Right hindlimb (tissue), 1 donor: ENCODE measurements at places on chromosomes 5 and 9.

DNA sequence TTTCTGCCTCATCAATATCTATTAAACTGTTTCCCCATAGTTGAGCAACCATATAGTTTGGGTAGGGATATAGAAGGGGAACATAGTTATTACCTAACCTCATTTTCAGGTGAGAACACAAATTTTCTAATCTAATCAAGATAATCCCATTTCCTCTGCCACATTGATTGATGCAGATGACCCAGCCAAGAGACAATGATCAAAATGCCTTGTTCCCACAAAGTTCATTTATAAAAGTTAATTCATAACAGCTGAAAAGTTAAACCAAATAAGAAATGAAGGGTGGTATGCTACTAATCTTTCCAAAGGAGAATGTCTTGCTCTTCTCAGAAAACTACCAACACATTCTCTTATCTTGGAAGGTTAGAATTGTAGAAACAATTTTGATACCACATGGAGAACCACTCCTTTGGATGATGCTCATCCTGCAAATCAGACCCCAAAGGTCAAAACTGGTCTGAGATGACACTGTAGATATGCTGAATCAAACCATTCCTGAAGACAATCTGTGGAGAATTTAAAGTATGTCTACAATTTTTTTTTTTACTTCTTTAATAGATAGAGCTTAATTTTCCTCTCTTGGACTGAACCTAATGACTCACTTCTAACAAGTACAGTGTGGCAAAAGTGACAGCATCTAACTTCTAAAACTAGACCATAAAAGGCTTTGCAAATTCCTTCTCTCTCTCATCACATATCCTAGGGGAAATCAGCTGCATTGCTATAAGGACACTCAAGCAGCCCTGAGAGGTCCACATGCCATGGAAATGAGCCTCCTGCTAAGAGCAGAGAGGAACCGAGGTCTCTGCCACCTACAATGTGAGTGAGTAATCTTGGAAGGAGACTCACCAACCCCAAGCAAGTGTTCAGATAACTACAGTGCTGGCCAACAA lies 586.7 kb upstream of the TUSC1 start:
- no peak for DNase-seq

GRCh38 chr9:114351932-114352331 lies 22.3 kb downstream of the ORM2 start:
- no peak for DNase-seq

- no peak for DNase-seq
These were observed 38.3 kb downstream of the DNAJB5 start for GRCh38 chr9:35027860-35028259.

GRCh38 chr9:21813575-21814473 lies 11.4 kb downstream of the MTAP start:
- peak; percentile 34 for DNase-seq

DNA sequence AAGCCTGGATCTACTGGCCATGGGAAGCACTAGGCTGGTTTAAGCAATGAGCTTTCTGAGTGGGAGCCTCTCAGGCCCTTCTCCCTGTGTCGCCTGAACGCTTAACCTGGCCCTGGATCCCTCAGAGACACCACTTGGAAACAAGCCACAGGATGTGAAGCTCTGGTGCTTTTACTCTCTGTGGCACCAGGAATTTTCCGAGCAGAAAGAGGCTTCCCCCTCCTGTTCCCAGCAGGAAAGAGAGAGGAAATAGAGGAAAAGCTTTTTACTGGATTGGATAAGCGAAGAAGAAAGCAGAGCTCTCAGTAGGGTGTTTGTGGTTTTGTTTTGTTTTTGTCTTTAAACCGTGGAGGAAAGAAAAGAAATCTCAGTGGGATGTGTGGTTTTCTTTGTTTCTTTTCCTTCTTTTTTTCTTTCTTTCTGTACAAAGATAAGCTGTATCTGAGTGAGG lies 34.5 kb downstream of the COL15A1 start:
- no peak for DNase-seq

GRCh38 chr5:127758766-127759283 lies 55.6 kb downstream of the CCDC192 start:
- DNase-seq: no peak

DNA sequence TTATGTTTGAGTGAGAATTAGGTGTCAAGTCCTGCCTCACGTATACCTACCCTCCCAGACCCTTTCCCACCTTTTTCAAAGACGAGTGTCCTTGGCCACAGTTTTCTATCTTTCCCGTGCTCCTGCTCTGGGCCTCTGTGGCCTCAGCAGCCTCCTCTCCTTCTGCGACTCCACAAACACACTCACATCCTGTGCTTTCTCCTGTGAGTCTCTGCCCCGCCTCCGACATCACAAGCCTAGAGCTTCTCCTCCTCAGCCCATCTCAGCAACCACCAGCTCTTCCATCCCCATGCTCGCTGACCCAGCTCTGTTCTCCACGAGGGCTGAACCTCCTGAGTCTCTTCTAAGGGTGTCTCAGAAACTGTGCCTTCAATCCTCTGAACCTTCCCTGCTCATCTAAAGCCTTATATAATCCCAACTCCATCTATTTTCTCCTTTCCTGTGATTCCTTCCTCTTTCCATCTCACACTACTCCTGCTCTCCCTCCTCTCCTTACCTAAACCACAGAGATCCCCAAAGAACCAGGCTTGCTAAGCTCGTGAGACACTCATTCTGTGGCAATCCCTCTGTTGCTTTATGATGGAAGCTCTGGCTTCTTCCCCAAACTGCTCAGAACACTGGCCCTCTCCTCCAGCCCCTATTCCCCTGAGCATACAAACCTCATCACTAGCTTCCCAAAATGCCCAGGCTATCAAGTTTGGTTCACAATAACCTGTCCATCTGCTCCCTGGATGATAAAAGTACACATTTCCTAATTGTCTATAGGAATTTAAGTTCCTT lies 55.2 kb downstream of the RASEF start:
- no peak for DNase-seq

DNA sequence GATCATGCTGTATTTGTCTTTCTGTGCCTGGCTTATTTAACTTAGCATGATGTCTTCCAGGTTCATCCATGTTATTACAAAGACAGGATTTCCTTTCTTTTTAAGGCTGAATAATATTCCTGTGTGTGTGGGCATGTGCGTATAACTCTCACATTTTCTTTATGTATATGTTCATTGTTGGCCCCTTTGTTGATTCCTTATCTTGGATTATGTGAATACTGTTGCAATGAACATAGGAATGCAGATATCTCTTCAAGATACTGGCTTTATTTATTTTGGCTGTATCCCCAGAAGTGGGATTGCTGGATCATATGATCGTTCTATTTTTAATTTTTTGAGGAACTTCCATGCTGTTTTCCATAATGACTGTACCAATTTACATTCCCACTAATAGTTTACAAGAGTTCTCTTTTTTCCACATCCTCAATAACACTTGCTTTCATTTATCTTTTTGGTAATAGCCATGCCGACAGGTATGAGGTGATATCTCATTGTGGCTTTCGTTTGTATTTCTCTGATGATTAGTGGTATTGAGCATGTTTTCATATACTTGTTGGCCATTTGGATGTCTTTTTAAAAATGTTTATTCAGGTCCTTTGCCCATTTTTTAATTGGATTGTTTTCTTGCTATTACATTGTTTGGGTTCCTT lies 38.0 kb downstream of the CREBRF start:
- DNase-seq: no peak

- DNase-seq: no peak
These were observed 6.5 kb upstream of the SYK start for GRCh38 chr9:90795084-90795483.

- DNase-seq: no peak
These were observed 71.5 kb upstream of the PALM2AKAP2 start for GRCh38 chr9:109708451-109708945.

DNA sequence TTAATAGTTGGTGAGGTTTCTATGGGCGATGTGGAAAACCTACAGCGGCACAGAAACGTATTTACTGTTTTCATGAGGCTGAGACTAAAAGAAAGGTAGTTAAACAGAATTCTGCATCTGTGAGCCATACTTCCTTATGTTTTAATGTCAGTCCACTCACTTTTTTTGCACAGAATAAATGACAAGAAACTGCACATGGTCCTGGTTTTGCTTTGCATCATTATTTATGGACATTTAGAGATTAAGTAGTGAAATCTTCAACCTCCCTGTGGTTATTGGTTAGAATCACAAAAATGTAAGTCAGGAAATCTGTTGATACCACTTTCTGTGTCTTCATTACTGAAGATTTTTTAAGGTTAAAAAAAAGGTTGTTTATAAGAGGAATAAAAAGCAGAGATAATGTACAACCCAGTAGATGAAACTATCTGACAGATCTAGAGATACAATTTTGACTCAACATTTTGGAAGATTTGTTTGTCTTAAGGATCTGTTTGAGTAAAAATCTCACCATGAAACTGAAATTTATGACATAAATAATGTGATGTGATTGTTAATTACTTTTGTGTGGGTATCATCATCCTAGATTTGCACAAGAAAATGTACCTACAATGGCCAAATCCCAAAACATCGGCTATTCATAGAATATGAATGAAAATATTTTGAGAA lies 2.4 kb downstream of the PRR16 start:
- no peak for DNase-seq

DNA sequence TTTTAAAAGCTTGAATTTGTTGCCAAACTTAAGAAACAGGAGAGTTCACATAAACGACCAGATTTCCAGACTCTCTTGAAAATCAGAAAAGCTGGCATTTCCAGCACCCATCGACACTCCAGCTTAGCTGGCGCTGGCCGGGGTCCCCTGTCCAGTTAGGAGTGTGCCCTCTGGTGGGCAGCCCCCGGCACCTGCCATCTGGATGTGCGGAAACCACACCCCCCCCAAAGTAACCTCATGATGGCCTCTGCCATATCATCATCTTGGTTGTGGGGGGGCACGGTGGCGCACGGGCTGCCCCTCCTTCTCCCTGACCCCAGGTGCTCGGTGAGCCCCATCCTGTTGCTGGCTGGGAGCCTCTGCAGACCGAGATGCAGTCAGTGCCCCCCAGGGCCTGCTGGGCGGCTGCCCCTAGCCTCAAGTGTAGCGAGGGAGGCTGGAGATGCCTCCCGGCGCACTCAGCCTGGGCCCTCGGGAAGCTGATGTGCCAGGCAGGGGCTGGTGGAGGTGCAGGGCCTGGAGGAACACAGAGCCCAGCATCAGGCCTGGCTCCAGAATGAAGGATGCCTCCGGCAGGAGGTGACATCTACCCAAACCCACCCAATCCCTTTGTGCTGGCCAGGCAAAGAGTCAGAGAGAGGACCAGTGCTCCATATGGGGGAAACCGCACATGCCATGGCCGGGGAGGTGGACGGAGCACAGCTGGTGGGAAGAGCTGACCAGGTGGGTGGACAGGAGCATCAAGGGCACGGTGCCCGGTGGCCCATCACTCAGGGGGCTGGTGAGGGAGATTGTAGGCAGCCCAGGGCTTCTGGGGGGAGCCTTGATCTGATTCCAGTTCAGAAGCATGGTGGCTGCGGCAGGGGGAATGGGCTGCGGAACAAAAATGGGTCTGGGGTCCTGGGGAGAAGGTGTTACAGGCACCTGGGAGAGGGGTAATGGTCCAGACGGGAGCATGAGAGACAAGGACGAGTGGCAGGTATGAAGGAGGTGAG lies 70.6 kb downstream of the ADAMTS2 start:
- DNase-seq: peak; percentile 17

DNA sequence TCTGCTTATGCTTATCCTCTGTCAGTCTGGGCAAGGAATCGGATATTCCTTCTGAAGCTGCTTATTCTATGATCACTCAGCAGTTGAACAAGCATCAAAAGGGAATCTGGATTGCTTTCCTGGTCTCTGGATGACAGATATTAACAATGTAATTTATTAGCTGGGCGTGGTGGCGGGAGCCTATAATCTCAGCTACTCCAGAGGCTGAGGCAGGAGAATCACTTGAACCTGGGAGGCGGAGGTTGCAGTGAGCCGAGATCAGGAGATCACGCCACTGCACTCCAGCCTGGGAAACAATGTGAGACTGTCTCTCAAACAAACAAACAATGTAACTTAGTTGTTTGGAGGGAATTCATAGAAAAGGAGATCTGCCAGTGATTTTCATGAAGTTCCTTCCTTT lies 45.4 kb downstream of the DMRT1 start:
- no peak for DNase-seq

- DNase-seq: no peak
These were observed 5.1 kb downstream of the EEIG1 start for GRCh38 chr9:127975376-127976315.

- DNase-seq: no peak
These were observed 416.5 kb downstream of the MLLT3 start for GRCh38 chr9:20205821-20206220.

GRCh38 chr9:83620841-83621636 lies 1.9 kb upstream of the IDNK start:
- DNase-seq: peak; percentile 28
